HT-29 (cell line): ENCODE measurements at places on chromosomes 3 and 15. TPM values are rescaled to one million over a fixed set of nuclear protein-coding genes. Genes with fewer than 3 reads are reported as not detected.

Gene KBTBD13
- total RNA-seq = not detected in 2 replicates

Gene GOLGA8G
- not detected in 2 replicates for total RNA-seq

DNA sequence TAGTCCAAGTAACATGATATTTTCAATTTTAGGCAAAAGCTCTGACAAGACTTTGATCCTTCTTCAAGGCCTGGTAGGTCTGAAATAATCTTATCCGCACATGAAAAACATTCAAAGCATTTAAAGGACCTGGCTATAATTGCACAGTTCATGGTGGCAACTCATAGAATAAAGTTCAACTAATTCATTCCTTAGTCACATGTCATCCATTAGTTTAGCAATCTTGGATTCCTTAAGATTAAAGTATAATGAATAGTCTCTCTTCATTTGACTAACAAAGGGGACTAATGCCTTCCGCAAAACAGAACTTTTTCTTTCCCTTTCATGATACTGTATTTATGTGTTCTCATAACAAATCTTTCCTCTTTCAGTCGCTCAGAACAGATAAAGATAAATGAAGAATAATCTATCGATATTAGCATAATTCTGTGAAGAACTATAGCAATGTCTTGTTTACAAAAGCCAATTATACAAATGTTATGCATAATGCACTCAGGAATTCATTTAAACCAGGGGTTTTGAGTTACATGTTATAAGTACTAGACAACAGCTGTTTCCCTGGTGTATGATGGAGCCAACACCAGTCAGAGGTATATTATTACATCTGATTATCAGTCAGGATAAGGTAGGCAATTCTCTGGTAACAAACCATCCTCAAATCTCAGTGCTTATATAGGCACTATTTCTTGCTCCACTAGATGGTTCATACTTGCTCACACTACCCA is 172.5 kb downstream of the POTEB3 start:
- no peak for DNase-seq

Gene HDAC11
- total RNA-seq = 10.5 and 10.6 TPM in 2 replicates

GRCh38 chr3:59998058-59998457 is 948.2 kb upstream of the CFAP20DC start:
- DNase-seq = no peak

Gene TLR9
- not detected in 2 replicates for total RNA-seq

Gene SLC6A11
- not detected in 2 replicates for total RNA-seq

Gene SOX14
- total RNA-seq = not detected in 2 replicates

DNA sequence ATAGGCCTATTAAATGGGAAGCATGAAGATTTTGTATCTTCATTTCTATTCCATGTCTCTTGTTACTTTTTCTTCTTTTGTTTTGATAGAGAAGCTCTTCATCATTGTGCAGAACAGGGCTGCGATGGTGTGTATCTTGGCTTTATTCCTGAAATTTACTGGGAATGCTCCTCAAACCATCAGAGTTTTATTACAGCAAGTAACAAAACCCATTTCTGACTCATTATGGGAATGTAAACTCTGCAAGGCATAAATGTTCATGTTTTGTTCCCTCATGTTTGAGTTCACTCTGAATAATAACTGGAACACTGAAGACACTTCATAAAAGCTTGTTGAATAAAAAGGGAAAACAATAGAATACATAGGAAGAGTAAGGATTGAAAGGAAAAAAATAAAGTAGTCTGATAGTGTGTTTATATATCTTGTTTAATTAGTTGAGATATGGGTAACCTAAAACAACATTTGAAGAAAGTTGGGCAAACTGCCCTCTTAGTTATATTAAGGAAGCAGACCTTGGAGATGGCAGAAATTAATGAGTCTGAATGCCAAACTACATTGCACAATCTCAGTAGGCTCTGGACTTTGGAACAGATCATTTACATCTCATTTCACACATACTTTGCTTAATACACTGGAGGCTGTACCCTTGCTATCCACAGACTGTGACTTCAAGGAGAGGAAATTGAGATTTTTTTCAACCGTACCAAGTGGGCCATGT is 521.5 kb downstream of the GRM7 start:
- peak; percentile 63 for DNase-seq

DNA sequence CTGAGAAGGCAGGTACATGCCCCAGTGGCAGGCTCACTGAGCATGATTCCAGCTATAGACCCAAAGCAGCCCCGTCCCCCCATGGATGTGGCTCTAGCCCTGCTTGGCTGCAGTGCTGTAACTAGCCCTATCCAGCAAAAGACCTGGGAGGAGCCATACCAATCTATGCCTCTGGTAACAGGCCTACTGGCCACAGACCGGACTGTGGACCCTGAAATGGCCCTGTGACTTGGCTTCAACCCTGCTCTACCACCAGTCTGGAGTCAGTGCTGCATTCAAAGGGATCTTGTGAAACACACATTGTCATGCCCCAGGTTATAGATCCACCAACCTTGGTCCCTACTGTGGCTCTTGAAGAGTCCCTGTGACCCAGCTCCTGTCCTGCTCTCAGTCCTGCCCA is 46.7 kb downstream of the OXSM start:
- no peak for DNase-seq

- no peak for DNase-seq
Measured at GRCh38 chr15:36831125-36831903, 251.9 kb downstream of the CDIN1 start.

Gene DNAH12
- total RNA-seq = 0.05 TPM in 1 of 2 replicates, not detected in the other

GRCh38 chr3:81005992-81006391 is 755.5 kb downstream of the GBE1 start:
- DNase-seq = no peak

DNA sequence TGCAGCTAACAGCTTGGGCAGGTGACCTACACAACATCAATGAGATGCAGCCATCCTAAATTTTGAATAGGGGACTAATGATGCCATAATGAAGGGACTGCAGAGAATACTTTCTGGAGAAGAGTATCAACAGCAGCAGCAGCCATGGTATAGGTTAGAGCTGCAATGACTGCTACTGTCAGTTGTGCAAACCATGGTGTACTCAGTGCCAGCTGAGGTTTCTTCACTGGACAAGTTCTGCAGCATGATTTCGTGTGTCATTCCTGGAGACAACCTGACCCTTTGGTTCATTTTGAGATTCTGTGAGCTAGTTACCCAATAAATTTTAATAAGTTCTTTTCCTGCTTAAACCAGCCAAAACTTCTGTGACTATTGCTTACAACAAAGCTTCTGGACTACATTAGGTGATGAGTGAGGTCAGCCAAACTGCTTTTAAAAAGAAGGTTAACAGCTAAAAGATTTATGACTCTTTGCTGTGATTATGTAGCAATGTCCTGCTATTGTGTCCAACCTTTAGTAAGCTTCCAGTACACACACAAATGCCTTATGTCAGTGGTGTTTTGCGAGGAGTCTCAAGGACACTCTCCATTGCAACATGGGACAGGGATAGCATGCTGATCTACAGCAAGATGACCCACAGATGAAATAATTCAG is 4.8 kb upstream of the DAZL start:
- no peak for DNase-seq

GRCh38 chr3:129036222-129037092 is 24.1 kb upstream of the GP9 start:
- no peak for DNase-seq

- DNase-seq = no peak
Measured at GRCh38 chr3:149613988-149614387, 43.8 kb downstream of the WWTR1 start.

Gene AADACL2
- total RNA-seq = not detected in 2 replicates

GRCh38 chr3:176354843-176355242 is 842.4 kb downstream of the TBL1XR1 start:
- no peak for DNase-seq

DNA sequence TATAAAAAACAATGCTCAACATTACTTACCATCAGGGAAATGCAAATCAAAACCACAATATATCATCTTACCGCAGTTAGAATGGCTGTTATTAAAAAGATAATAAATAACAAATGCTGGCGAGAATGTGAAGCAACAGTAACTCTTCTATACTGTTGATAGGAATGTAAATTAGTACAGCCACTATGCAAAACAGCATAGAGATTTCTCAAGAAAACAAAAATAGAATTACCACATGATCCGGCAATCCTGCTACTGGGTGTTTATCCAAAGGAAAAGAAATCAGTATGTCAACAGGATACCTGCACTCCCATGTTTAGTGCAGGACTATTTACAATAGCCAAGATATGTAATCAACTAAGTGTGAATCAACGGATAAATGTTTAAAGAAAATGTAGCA is 48.1 kb downstream of the ADAM10 start:
- DNase-seq = no peak

DNA sequence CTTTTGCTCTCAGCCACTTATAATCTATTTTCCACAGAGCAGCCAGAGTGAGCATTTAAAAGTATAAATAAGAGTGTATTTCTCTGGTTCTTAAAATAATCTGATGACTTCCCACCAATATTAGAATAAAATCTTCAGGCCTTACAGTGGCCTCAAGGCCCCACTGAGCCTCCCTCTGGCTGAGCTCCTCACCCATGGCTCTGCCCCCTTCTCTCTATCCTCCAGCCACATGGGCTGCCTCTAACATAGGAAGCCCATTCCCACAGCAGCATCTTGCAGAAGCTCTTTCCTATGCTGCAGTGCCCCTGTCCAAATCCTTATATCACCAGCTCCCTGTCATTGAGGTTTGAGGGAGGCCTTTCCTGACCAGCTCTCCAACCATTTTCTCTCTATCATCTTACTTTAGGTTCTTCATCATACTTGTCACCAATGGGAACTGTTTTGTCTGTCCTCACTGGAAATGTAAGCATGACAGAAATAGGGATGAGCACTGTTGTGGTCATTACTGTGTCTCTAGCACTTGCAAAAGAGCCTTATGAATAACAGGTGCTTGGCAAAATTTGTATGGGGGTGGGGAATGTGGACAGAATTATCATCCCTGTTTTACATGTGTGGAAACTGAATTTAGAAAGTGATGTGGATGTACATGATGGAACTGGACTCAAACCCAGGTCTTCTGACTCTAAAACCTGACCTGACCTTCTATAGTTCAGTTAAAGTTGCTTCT is 250.6 kb downstream of the NR1D2 start:
- DNase-seq = no peak

Gene SFMBT1
- 20.2 and 23.0 TPM in 2 replicates for total RNA-seq

DNA sequence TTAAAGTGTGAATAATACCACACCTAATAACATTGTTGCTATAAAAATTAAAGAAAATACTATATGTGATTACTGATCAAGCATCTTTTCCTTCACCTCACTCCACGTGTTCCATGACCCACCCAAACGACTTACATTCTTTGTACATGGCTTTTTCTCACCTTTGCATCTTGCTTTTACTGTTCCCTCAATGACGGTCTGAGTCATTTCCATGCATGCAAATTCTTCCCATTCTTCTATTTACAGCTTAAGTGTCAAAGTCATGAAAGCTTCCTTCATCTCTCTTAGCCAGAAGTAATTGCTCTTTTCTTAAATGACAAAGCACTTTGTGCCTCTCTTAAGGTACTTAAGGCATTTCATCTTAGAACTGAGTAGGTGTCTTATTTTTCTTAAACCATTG is 64.0 kb downstream of the GREM1 start:
- no peak for DNase-seq

DNA sequence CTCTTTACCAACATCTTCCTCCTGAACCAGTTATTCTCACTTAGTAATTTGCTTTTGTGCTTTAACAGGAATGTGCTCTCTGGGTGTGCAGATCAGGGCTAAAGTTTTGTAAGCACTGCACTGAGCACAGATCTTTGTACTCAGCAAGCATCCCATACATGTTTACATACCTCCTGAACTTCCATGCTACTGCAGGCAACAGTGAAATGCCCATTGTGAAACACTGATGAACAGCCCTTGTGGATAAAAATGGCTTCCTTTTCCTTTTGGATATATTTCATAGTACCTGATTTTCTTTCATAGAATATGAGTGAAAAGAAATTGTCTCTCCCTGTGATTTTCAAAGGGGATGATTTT is 855.9 kb downstream of the MCTP2 start:
- DNase-seq = no peak

Gene DYNLT2B
- 11.1 and 15.5 TPM in 2 replicates for total RNA-seq

DNA sequence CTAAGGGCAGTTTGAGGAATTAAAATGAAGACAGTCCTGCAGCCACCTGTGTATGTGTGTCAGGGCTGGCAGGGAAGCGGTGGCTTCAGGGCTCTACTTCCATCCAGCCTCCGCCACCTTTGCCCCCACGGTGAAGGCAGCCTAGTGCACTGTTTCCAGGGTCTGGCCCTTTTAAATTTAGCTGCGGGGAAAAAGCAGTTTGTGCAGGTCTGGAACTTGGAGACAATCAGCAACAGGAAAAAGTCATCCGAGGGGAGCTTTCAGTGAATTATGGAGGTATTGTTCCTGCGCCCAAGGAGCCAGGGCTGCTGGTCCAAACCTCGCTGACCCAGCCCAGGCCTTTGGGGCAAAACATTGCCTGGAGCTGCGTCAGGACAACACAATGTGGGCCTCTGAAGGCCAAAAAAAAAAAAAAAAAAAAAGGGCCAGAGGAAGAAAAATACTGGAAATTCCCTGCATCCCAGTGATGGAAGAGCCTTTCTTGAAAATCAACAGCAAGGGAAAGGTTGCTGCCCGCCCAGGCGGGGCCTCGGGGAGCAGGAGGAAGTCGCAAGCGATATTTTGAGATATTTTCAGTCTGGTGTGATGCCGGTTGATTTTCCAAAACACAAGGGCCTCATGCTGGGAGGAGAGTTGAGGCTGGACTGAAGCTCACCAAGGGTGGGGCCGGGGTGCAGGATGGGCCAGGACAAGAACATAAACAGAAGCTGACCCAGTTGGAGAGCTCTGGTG is 25.5 kb upstream of the FGD5 start:
- no peak for DNase-seq

DNA sequence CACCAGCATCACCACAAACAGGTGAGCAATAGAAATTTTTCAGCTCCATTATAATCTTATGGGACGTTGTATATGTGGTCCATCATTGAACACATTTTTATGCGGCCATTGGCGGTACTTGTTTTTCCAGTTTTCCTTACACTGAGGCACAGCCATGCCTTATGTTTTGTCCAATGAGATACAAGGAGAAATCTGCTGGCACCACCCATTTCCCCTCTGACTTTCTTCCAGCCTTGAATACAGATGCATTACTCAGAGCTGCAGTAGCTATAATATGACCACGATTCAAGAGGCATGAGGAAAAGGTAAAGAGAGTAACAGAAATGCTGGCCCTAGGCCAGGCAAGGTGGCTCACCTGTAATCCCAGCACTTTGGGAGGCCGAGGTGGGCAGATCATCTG is 9.0 kb upstream of the PIK3R4 start:
- peak; percentile 67 for DNase-seq

DNA sequence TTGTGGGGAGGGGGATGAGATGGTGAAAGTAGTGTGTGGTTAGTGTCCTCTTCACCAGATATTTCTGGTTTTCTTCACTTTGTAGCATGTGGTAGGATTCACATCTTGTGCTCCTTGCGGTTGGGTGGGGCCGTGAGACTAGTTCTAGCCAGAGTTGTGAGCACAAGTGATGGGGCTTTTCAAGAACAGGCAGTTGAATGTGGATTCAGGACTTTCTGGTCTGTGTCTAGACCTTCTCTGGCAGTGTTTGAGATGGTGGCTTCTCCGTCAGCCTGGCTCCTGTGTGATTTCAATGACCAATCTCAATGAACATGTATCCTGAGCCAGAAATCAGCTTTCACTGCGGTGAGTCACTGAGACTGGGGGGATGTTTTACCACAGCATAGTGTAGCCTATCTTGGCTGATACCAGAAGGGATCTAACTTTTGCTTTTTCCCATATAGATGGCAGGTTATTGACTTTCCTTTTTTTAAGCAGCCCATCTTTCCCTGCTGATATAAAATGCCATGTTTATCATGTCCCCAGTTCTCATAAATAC is 82.6 kb downstream of the RPLP1 start:
- no peak for DNase-seq
